ENCODE measurements at places on chromosomes 2 and 18.

DNA sequence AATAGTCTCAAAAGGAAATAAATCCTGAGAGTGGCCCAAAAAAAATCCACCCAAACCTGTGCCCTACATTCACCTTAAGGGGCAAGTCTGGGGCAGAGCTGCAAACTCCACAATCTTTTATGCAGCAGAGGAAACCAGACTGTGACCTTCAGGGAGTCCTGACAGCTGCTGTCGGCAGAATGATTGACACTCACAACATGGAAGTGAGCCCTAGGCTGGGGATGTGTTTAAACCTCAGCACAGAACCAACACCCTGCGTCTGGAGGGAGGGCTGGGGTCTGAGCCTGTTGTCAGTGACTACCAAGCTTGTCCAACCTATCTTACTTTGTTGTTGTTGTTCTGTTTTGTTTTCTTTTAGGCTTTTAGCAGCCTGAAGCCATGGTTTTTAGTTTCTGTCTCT is 39.6 kb downstream of the CRACDL start:
- no peak for DNase-seq

- DNase-seq: no peak
Observed at GRCh38 chr2:96694816-96695455, 44.9 kb downstream of the LMAN2L start.

DNA sequence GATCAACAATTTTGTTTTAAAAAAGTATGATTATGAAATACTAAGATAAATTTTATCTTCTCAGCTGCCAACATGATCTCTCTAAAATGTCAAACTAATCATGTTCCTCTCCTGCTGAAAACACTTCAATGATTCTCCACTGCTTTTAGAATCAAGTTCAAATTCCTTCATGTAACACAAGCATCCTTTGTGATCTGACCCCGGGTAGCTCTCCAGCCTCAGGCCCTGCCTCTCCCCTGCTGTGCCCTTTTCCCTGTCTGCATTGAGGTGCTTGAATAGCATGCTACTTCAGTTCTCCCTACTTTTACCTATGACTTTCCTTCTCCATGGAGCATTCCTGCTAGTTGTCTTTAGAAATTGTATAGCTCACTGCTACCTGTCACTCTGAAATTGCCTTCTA is 274.8 kb downstream of the PDE11A start:
- no peak for DNase-seq

DNA sequence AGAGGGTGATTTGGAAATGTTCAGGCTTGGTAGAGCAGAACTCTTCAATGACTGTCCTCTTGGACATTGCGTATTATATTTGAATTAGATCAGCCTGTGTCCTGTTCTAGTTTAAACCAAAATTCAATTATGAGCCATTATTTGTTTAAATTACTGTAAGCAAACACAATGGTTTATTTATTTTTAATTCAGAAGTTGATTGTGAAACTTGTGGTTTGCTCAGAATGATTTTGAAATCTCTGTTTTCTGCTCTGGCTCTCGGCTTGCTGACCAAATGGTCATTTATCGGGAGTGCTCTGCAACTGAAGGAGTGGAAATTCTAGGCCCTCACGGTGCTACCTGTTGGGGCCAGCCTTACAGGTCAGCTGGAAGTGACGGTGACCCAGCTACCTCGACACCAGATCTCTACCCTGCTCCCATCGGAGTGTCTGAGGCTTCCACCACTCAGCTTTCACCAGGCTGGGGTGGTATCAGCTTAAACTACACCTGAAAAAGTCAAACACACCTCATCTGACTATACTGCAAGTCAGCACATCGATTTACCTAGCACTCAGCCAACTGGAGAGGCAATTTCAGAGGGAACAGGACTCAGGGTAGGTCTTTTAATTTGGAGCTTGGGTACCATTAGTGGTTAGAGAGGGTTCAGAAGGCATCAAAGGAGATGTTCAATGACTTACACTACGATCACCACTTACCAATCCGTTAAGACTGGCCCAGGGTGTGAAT is 36.8 kb upstream of the GPD2 start:
- no peak for DNase-seq

GRCh38 chr2:66445925-66446871 is 11.3 kb downstream of the MEIS1 start:
- no peak for DNase-seq

- no peak for DNase-seq
Observed at GRCh38 chr18:26656431-26656943, 108.1 kb upstream of the KCTD1 start.

DNA sequence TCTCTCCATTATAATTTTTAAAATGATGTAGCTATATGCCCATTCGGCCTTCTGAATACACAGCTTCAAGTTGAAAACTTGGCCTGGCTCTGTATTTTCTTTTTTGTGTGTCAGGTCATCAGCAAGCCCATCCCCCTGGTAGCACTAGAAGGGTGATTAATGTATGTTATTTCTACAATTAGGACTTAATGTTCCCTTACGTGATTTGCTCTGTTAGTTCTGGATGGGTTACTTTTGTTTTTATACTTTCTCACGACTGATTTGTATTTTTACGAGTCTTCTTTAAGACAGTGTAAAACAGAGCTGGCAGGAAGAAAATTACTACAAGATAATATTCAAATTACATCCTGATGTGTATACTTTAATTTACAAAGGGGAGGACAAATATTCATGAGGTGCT is 88.4 kb upstream of the RGPD4 start:
- no peak for DNase-seq

DNA sequence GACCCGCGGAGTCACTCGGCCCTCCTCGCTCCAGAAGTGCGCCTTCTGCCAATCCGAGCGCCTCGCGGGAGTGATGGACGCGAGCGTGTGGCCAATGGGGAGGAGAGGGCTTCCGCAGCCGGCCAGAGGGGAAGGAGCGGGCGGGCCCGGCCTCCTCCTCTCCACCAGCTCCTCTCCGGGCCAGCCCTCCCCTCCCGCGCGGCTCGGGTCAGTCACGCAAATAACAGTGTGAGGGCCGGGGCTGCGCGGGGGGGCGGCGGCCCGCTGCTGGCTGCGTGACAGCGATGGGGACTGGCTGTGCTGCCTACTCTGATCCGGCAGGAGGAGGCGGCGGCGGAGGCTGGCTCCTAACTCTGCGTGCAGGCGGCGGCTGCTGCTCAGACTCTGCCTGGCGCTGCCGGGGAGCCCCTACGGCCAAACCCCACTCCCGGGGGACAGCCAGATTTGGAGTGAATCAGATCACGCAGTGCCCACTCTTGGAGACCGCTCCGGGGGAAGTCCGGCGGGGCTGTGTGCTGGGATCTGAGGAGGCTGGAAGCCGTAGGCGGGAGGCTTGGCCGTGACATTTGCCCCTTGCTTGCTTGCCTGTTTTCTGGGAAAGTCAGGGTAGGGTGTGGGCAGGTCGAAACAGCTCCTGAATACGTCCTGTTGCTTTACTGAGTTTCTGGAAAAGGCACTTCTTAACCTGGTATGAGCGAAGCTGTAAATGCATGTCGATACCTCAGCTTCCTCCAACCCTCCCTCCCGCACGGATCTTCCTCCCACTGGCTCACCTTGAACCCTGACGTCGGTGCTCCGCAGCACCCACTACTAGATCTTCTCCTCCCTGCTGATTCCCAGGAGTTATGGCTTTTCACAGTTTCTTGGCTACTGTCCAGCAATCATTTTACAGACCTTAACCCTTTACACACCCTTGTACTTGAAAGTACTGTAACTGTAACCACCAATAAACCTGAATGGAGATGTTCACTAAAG is 97.9 kb upstream of the SERTAD2 start:
- DNase-seq: no peak

DNA sequence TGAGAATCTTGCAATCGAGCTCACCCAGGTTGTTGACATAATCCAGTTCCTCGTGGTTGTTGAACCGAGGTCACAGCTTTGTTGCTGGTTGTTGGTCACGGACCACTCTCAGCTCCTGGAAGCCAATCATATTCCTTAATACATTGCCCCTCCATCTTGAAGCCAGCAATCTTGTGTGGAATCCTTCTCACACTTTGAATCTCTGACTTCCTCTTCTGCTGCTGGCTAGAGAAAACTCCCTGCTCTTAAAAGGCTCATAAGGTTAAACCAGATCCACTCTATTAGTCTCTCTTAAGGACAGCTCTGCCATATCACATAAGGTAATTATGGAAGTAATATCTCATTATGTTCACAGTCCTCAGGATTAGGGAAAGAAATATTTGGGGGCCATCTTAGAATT is 41.1 kb downstream of the SP140 start:
- no peak for DNase-seq

GRCh38 chr2:28747714-28748113 is 3.9 kb upstream of the PPP1CB start:
- no peak for DNase-seq

GRCh38 chr2:73205611-73206010 is 3.2 kb downstream of the NOTO start:
- no peak for DNase-seq

DNA sequence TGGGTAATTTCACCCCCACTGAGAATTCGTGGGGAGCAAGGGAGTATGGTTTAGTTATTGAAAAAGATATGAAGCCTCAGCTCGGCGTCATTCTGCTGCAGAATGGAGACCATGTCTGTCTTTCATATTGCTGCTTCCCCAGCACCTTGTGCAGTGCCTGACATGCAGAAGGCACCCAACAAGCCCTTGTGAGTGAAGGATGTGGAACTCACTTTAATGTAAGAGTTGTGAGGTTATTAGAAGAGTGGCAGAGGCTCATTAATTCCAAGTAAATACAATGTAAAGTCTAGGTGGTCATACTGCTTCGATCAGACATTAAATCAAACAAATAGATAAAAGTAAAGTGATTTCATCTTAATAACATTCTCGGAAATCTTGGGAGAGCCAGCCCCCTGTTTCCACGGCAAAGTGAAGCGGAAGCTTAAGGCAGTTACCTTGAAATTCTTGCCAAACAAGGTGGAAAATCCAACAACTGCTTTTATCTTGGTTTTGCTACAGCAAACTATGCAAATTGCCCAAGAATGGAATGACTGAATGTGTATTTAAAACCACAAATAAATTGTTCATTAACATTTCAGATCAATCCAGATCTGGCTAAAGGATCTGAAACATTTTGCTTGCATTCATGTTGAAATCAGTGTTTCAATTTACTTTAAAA is 9.6 kb downstream of the CFAP221 start:
- DNase-seq: no peak

GRCh38 chr18:32383050-32383819 is 87.4 kb downstream of the GAREM1 start:
- no peak for DNase-seq

DNA sequence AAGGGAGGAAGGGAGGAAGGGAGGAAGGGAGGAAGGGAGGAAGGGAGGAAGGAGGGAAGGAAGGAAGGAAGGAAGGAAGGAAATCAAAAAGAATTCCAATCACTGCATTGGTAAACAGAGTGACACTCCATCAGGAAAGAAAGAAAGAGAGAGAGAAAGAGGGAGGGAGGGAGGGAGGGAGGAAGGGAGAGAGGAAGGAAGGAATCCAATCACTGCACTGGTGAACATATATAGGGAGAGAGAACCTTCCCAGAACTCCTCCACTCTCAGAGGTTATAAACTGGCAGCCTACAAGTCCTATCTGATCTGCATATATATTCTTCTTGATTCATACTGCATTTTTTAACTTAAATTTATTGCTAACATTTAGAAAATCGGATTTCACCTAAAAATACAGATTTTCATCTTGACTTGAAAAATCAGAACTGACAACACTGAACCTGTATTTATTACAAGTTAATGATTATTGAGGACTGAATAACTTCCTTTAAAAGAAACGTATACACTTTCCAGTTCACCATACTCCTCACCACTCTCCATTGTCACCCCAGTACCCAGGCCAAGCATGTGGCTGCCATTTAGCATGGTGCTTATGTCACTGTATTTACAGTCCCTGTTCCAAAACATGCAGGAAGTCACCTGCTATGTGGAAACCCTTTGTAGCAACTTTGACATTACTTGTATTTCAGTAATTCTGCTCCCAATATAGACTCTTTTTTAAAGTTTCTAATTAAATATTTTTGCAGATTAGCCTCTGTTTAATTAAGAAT is 83.5 kb downstream of the ANTXR1 start:
- no peak for DNase-seq

- DNase-seq: no peak
Observed at GRCh38 chr18:41043876-41044275, 911.2 kb upstream of the PIK3C3 start.
